ENCODE measurements at places on chromosomes 16 and 17. TPM values are rescaled to one million over a fixed set of nuclear protein-coding genes. Genes with fewer than 3 reads are reported as not detected.

The CDR2L gene
- 0.72 TPM for total RNA-seq

The EIF4A3 gene
- 104 TPM for total RNA-seq

The FOXF1 gene
- not detected for total RNA-seq

The ZNF48 gene
- total RNA-seq: 10.5 TPM

The TP53TG3 gene
- total RNA-seq: not detected

The KRT33B gene
- total RNA-seq: not detected

The KRT40 gene
- not detected for total RNA-seq

The TP53TG3B gene
- not detected for total RNA-seq

The DRC7 gene
- not detected for total RNA-seq

The HES7 gene
- 4.3 TPM for total RNA-seq

The RILP gene
- 4.4 TPM for total RNA-seq

The PMFBP1 gene
- 1.8 TPM for total RNA-seq

The PRKAR1A gene
- 252 TPM for total RNA-seq

The GRIN2A gene
- not detected for total RNA-seq

The CLDN7 gene
- total RNA-seq: 3.1 TPM
